ENCODE measurements at places on chromosomes 6 and 20. TPM values are rescaled to one million over a fixed set of nuclear protein-coding genes. Genes with fewer than 3 reads are reported as not detected.

GRCh38 chr6:132937466-132937906 is 123.1 kb downstream of the RPS12 start:
- H3K36me3 ChIP-seq: no peaks in the 10 kb centered on the region
- H3K4me1 ChIP-seq: no peaks in the 10 kb centered on the region
- peaks cover 23% of the 10 kb centered on the region for H3K27me3 ChIP-seq
- DNase-seq: peak; percentile 79
- H3K27ac ChIP-seq: no peak overlapping the region

- H3K27ac ChIP-seq: no peak overlapping the region
- H3K36me3 ChIP-seq: peaks cover 35% of the 10 kb centered on the region
- no peak overlapping the region for H3K4me3 ChIP-seq
Measured at GRCh38 chr20:23401051-23401450, 20.2 kb downstream of the NAPB start.

GRCh38 chr6:138219398-138219797 is 1.1 kb upstream of the PBOV1 start:
- H3K27ac ChIP-seq: no peak overlapping the region
- no peaks in the 10 kb centered on the region for H3K36me3 ChIP-seq
- no peak overlapping the region for H3K4me3 ChIP-seq
- peaks cover 31% of the 10 kb centered on the region for H3K27me3 ChIP-seq
- DNase-seq: no peak
- H3K4me1 ChIP-seq: no peaks in the 10 kb centered on the region

DNA sequence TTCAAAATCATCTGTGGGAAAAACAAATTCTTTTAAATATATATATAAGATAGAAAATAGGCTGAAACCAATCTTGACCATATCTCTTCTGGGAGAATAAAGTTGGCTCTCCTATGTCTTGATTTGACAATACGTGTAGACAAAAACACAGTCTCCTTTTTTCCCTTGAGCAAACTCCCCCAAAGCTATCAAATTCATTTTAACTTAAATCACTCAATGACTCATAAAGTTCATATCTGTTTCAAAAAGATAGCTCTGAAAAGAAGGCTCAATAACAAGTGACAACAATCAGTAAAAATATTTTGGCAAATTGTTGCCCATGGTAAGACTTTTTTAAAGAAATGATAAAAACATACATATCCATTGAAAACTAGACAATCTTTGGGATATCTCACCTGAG is 236.0 kb upstream of the TENT5A start:
- DNase-seq: no peak
- H3K27ac ChIP-seq: no peak overlapping the region

- no peaks in the 10 kb centered on the region for H3K27me3 ChIP-seq
- no peaks in the 10 kb centered on the region for H3K36me3 ChIP-seq
- peaks cover 2% of the 10 kb centered on the region for H3K4me1 ChIP-seq
- H3K27ac ChIP-seq: no peak overlapping the region
- H3K4me3 ChIP-seq: no peak overlapping the region
- no peak for DNase-seq
Measured at GRCh38 chr20:22681591-22682248, 97.3 kb upstream of the FOXA2 start.

- H3K4me3 ChIP-seq: peak overlapping the region; percentile 71
- H3K27me3 ChIP-seq: no peaks in the 10 kb centered on the region
- H3K36me3 ChIP-seq: peaks cover 59% of the 10 kb centered on the region
- peaks cover 80% of the 10 kb centered on the region for H3K4me1 ChIP-seq
- H3K27ac ChIP-seq: peak overlapping the region; percentile 91
Measured at GRCh38 chr6:24859608-24860200, 61.0 kb upstream of the ARMH2 start.

DNA sequence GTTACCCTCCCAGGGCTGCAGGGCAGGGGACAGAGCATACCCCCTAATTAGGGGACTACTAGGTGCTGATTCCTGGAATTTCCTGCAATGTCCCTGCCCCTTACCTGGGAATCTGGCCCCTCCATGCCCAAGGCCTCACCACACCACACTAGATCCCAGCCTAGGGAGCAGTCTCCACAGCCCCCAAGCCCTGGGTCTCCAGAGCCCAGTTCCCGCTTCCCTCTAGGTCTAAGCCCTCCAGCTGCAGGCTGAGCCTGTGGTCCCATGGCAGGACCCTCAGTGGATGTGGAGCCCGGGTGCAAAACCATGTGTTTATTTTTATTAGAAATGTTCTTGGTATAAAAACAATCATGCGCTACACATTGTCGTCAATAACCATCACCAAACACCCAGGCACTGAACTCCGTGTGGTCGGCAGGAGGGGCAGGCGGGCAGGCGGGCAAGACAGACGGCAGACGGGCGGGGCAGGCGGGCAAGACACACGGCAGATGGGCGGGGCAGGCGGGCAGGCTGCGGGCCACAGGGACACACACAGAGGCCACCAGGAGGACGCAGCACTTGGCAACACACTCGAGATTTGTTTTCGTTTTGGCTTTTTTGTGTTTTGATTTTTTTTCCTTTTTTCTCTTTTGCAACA is 124.2 kb downstream of the GRM4 start:
- no peaks in the 10 kb centered on the region for H3K36me3 ChIP-seq
- H3K4me3 ChIP-seq: no peak overlapping the region
- peaks cover 5% of the 10 kb centered on the region for H3K27me3 ChIP-seq
- H3K27ac ChIP-seq: no peak overlapping the region

DNA sequence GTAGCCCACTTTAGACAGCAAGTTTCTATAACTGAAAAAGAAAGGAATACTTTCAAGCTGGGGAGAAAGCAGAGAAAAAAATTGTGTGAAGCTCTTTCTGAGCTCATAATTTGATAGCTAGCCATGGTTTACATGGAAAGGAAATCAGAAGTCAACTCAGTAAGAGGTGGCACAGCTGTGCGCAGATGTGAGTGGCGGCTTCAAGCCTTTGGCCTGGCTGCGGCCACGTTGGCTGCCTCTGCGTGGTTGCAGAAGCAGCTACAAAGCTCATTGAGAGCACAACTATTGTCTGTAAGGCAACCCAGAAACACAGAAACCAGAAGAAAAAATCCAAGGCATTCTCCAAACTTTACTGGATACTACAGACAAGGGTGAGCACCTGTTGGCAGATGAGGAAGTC is 136.9 kb downstream of the SASH1 start:
- H3K4me3 ChIP-seq: no peak overlapping the region
- DNase-seq: no peak
- H3K36me3 ChIP-seq: no peaks in the 10 kb centered on the region

- H3K36me3 ChIP-seq: no peaks in the 10 kb centered on the region
- no peak overlapping the region for H3K4me3 ChIP-seq
- DNase-seq: no peak
- H3K27me3 ChIP-seq: peaks cover 52% of the 10 kb centered on the region
- no peak overlapping the region for H3K27ac ChIP-seq
Measured at GRCh38 chr6:112221981-112222852, 32.1 kb downstream of the LAMA4 start.

DNA sequence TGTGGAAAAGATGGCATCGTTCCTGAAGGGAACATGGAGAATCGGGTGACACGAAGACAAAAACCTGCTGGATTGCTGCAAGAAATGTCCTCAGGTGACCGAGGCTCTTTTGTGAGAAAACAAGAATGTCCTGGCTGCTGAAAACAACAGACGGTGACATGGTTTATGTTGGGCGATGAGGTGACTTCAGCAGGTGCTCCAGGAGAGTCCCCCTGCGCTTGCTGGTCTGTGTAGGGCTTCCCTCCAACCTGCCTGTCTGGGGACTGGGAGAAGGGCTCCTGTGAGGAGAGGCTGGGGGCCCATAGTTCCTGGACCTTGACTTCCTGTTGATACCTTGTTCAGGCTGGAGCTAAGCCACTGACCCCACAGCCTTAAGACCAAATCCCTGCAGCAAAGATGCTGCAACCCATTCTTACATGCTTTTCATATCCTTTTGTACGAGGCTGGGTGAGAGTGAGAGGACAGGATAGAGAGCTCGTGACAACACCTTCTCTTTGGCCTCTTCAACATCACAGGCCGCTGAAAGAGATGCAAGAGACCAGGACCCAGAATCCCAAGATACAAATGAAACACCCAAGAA is 134.8 kb downstream of the CD83 start:
- H3K4me3 ChIP-seq: no peak overlapping the region
- H3K27ac ChIP-seq: no peak overlapping the region

Gene FAM210B
- 5.5 TPM for total RNA-seq

Gene EPHA7
- total RNA-seq: not detected

Gene FRK
- total RNA-seq: not detected
